ENCODE measurements at places on chromosomes 1 and 21.

GRCh38 chr1:97780884-97781283, 139.9 kb downstream of the DPYD start:
- no peak for DNase-seq

DNA sequence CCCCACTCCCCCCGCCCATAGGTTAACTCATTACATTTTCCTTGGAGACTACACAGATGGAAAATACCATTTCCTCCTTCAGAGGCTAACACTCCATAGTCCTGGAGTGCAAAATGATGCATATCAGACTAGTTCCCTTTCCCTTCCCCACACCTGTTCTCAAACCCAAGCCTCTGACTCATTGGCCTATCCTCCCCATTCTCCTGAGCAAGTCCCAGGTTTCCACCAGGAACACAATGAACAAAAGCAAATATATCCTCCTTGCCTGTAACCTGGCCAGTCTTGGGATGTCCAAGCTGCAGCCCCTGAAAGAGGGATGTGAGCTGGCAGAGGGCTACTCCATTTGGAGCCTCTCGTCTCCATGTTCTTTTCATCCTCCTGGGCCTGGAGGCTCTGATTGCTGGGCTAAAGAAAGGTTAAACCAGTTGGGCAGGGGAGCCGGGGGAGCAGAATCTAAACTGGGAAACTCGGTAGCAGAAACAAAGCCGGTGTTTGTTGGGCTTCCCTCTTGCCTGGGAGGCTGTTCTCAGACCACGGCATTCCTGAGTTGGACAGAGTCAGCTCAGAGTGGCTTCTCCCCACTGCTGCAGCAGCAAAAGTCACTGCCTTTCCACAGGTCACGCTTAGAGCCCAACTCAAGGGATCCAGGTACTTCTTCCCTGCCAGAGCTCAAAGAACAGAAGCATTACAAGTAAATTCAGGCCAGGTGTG, 13.9 kb downstream of the SSR2 start:
- DNase-seq: no peak

DNA sequence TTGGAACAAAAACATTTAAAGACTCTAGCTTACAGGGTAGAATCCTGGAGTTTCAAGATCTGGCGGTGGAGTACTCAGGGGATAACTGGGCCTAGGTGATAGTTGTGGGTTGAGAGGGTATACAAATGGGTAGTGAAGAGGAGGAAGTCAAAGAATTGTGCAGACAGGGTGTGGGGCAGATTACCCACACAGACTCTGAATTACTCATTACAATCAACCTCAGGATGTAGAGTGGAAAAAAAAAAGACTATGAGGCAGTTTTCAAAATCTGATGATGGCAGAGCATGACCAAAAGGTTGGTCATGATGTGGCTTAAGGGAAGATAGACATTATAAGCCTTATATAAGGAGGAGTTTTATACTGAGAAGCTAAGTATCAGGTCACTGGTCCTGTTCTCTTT, 44.1 kb upstream of the GLIS1 start:
- DNase-seq: no peak

DNA sequence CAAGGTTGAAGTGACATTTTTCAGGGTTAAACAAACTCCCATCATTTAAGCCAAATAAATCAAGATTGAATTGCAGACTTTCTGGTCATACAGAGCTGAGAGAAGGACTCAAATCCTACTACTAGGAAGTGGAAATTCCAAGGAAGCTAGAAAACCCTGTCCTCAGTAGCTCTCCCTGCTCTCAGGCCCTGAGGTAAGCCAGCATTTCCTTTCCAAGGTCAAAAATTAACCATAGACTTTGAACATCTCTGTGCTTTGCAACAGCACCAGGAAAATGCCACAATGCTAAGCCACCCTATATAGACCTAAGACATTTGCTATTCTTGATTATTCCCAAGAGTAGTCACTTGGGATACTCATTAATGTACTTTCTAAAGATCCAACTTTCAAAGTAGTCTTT, 45.1 kb downstream of the LUZP1 start:
- DNase-seq: no peak

- DNase-seq: peak; percentile 40
Measured at GRCh38 chr1:205714190-205714905, 34.0 kb upstream of the SLC45A3 start.

GRCh38 chr1:172578586-172578985, 45.6 kb downstream of the SUCO start:
- no peak for DNase-seq

- no peak for DNase-seq
Measured at GRCh38 chr1:15810073-15810472, 2.6 kb upstream of the UQCRHL start.

GRCh38 chr1:37458551-37458950, 15.8 kb upstream of the ZC3H12A start:
- no peak for DNase-seq

DNA sequence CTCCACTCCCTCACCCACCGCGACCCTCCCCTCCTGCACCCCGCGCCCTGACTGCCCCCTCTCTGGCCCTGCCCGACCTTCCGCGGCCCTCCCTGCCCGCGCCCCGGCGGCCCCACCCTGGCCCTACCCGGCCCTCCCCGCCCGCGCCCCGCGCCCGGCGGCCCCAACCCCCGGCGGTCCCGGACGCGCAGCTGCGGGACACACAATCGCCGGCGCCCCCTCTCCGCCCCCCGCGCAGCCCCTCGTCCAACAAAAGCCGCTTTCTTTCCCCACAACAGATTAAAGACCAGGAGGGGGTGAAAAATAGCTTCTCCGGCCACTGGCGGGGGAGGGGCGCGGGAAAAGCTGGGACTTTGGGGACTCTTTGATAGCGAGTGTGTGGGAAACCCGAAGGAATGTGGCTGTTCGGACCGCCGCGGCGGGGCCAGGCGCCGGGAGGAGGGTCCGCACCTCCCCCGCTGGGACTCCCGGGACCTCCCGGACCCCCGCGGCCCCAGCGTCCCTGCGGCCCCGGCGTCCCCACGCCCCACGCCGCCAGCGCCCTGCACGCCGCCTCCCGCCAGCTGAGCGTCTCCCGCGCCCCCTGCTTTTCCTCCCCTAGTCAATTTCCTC, 8.8 kb upstream of the ID3 start:
- no peak for DNase-seq

DNA sequence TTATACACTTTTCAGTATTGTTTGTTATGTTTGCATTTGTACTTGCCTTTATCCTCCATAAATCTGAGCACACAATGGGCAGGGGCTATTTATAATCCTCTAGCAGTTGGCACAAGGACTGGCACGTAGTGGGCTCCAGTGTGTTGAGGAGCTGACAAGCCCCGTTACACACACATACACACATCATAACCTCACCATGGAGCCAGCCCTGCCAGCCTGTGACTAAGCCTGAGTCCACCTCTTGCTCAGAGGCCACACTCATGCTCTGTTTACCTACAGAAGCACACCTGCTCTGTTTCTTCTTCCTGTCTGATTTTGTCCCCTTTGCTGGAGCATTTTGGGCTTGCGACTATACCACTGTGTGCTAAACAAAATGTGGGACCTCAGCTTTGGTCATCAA, 64.5 kb upstream of the SPATA6 start:
- DNase-seq: no peak

- DNase-seq: no peak
Measured at GRCh38 chr1:157359314-157360022, 192.8 kb downstream of the FCRL5 start.

DNA sequence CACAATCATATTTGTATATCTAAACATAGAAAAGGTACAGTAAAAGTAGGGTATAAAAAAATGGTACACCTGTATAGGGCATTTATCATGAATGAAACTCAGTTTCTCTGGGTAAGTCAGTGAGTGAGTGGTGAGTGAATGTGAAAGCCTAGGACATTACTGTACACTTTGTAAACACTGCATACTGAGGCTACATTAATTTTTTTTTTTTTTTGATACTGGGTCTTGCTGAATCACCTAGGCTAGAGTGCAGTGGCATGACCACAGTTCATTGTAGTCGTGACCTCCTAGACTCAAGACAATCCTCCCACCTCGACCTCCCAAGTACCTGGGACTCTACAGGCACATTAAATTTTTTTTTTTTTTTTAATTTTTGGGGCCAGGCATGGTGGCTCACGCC, 27.8 kb downstream of the FBXO28 start:
- DNase-seq: no peak

DNA sequence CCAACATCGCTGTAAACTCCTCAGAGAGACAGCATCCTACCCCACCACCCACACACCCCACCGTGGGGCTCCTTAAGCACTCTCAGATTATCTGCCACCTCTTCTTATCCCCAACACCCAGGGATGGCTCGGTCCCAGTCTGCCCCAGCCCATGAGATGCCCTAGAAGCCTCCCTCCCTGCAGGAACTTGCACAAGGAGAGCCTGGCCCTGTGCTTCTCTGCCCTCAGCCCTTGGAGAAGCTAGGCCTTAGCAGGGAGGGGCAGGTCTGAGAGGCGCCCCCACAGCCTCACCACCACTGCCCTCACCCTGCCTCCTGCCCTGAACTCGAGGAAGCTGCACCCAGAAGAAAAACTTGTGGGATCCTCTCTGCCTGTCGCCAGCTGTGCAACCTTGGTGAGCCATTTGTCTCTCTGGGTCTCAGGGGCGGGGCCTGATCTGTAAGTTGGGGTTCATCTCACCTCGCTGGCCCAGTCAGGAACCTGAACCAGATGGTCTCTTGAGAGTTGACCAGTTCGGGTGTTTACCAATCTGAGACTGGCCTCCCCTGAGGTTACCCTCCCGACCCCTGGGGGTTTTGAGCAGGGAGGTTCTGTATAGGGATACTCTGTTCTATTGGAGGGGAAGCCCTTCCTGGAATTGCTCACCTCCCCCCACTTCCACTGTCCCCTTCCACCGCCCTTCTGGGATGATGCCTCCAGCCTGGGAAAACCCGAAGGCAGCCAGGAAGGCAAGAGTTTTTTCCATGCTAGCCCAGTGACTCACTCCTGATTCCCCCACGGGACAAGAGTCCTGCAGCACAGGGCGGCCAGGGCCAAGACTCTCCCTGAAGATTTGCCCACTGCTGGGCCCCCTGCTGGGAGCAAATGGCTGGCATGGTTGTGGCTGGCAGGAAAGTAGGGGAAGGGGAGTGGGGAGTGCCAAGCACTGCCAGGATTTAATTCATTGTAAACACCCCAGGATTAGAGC, at the start of gene S100A3:
S100A3 (minus strand) TSS at position 537 of the 967 bp plus-strand sequence. CDS start 773 bp downstream, outside the sequence.
- no peak for DNase-seq

- DNase-seq: no peak
Measured at GRCh38 chr21:32516756-32517649, 68.3 kb downstream of the TCP10L start.

DNA sequence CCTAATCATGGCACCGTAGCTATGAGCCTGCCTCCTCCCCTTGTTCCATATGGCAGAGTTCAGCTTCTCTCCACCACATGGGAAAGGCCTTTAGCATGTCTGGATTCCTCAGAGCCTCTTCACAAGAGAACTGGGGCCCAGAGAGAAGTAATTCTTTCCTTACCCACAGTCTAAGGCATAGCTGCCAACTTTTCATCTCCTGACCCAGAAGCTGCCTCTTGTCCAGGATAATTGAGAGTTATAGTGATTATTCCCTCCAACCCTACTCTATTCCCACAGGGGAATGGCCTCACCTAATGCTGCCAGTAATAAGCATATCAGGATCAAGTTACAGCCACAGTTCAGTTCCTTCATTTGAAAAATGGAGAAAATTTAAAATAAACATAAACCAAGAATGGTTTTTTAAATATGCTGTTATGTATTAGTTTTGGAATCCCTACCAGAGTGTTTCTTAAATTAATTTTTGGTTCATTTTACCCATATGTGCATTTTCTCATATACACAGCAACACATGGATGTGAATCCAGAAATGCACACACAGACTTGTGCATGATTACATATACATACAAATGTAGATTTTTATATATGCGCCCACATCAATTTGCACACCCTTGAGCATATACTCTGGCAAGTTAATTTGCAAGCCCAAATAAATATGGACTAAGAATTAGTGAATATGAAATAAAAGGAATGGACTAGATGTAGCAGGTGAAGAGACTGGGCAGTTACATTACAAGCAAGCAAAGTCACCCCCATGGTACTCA, 63.9 kb upstream of the WARS2 start:
- no peak for DNase-seq

DNA sequence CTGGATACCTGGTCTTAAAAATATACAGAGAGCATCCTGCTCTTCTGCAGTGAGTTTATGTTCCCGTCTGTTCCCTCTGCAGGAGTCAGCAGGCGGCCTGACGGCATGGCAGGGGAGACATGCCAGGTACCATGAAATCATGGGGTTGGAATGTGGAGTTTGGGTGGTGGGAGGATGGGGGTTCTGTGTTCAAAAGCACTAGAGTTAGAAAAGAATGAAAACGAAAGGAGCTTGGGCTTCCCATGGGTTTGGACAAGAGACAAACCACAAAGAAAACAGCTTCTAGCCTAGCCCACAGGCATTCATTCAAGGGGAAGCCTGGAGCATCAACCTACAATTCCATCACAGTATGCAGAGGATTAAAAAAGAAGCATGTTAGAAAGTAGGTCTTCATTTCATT, 59.9 kb downstream of the WARS2 start:
- no peak for DNase-seq

- DNase-seq: no peak
Measured at GRCh38 chr1:11981378-11982009, 1.2 kb downstream of the MFN2 start.

GRCh38 chr1:192265516-192266173, 51.1 kb upstream of the RGS21 start:
- DNase-seq: no peak

DNA sequence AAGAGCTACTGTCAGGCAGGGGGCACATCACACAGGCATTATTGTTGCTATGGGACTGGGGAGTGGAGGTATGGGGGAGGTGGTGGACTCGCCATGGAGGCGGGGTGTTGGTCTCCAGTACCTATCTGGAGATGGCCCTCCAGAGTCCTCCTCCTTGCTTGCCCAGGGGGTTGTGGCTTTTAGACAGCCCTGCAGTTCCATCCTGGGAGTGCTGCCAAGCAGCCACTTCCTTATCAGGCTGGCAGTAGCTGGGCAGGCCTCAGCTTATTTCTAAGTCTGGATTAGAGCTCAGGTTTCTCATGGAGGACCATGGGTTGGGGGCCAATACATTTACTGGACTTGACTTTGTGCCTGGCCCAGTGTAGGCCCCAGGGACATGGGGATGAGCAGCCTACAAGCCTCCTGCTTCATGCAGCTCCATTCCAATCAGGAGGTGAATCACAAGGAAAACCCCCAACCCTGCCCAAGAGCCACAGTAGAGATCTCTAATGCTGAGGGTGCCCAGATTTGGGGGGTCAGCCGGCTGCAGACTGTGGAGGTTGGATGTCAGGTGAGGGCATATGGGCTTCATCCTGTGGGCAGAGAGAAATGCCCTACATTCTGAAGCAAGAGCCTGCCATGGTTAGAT, 210.7 kb upstream of the EDN2 start:
- DNase-seq: peak; percentile 69

GRCh38 chr1:40315795-40316594, 1.1 kb downstream of the COL9A2 start:
- DNase-seq: no peak

DNA sequence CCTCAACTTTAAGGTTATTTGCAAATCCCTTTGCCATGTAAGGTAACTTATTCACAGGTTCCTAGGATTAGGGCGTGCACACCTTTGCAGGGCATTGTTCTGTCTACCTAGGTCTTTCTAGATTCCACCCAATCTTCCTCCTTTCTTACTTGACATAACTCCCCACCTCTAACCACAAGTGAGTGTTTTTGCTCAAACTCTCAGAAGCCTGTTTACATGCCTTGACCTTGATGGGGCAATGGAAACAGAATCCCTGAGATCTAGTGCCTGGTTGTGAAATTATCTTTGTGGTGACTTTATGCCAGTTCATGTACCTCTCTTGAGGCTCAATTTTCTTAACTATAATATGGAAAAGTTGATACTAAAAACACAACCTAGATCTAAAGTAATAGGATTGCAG, 296.6 kb downstream of the TTLL7 start:
- no peak for DNase-seq

Measured in AML-193 (cell line).